MCF 10A (cell line): ENCODE measurements at places on chromosomes 4 and X.

DNA sequence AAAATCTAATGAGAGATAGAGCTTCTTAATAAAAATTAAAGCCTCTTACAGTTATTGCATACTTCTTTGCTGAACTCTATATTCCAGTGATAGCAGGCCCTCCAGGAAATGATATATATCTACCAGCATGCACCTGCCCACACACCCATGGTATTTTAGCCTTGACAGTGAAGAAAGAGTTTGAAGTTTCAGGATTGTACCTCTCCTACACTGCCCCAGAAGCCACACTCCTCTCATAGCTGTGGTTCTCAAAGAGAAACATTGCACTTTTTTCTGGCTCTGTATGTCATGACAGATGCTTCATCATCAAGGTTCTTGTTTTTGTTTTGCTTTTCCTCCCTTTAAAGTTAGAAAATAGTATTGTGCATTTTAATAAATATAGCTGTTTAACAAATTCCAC is 34.0 kb downstream of the INPP4B start:
- H3K27me3 ChIP-seq: no peaks in the 10 kb centered on the region
- DNase-seq: no peak
- H3K36me3 ChIP-seq: peaks cover 6% of the 10 kb centered on the region
- peaks cover 10% of the 10 kb centered on the region for H3K4me1 ChIP-seq
- no peak overlapping the region for H3K27ac ChIP-seq

GRCh38 chrX:57905141-57905540 is 5.1 kb downstream of the ZXDA start:
- H3K4me1 ChIP-seq: peaks cover 11% of the 10 kb centered on the region
- DNase-seq: no peak
- H3K27ac ChIP-seq: no peak overlapping the region
- H3K27me3 ChIP-seq: peaks cover 22% of the 10 kb centered on the region
- no peaks in the 10 kb centered on the region for H3K36me3 ChIP-seq
- H3K4me3 ChIP-seq: no peak overlapping the region

GRCh38 chrX:103941201-103941975 is 21.0 kb upstream of the TMSB15B start:
- H3K4me3 ChIP-seq: no peak overlapping the region
- H3K27ac ChIP-seq: no peak overlapping the region
- H3K27me3 ChIP-seq: peaks cover 51% of the 10 kb centered on the region
- H3K36me3 ChIP-seq: no peaks in the 10 kb centered on the region

DNA sequence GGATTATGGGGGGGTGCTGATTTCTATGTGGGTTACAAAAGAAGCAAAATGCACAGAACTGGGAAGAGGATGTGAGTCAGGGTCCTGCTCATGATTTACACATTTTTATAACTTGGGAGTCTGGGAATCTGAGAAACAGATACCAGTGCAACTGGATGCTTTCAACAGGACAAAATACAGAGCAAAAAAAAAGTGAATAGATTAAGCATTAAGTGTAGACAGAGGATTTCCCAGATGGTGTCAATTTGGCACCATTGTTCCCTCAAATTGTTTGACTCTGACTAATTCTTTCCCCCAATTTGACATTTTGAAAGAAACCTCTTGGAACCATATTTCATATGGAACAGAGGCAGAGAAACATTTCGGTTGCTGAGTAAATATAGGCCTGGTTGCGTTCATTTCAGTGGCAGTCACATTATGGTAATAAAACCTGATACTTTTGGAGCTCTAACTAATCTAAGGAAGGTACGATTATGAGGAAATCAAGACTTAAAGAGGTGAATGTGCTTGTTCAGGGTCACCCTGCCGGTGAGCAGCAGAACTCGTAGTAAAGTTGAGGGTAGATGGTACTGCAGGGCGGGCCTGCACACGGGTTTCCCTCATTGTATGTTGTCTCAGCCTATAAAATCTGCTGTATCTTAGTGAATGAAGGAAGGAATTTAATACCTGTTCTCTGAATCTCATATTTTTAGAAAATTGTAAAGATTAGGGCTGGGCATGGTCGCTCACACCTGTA is 18.7 kb upstream of the CDKL5 start:
- H3K27ac ChIP-seq: no peak overlapping the region
- H3K36me3 ChIP-seq: peaks cover 5% of the 10 kb centered on the region
- no peaks in the 10 kb centered on the region for H3K4me1 ChIP-seq
- H3K4me3 ChIP-seq: no peak overlapping the region
- H3K27me3 ChIP-seq: no peaks in the 10 kb centered on the region

DNA sequence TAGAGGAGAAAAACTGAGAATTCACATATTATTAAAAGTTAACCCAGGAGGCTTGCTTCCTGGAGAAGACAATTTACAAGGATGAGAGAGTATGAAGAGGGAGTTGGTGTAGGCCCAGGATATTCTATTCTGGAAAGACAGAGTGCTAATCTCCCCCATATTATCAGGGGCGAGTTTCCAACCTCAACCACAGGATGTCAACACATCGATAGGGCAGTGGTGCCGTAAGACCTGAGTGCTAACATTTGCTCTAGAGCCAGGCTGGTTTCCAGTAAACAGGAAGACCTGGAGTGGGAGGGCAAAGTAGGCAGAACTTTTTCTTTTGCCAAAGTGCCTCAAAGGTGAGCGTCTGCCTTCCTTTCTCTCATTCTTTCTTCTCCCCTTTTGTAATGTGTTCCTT is 2.8 kb upstream of the AWAT1 start:
- no peak overlapping the region for H3K4me3 ChIP-seq
- no peak overlapping the region for H3K27ac ChIP-seq
- peaks cover 64% of the 10 kb centered on the region for H3K27me3 ChIP-seq
- no peaks in the 10 kb centered on the region for H3K4me1 ChIP-seq

GRCh38 chrX:43835559-43835958 is 46.7 kb downstream of the MAOB start:
- peaks cover 61% of the 10 kb centered on the region for H3K27me3 ChIP-seq
- H3K27ac ChIP-seq: no peak overlapping the region
- no peak for DNase-seq
- no peaks in the 10 kb centered on the region for H3K36me3 ChIP-seq
- H3K4me1 ChIP-seq: no peaks in the 10 kb centered on the region
- no peak overlapping the region for H3K4me3 ChIP-seq

DNA sequence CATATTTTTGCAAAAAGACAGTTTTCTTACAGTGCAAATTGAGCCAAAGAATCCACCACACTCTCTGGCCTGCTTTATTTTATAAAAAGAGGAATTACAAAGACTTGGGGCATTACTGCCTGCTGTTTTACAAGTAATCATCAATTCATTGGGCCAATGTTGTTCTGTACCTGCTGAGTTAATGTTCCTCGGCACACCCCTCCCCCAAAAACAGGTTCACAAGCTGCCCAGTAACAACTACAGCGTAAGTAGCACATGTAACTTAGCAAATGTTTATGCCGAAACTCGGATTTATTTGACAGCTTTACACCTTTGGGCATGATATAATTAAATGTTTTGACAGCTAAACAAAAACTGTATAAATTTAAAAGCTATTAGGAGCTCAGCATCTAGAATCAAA is 214.6 kb upstream of the MAB21L2 start:
- H3K36me3 ChIP-seq: no peaks in the 10 kb centered on the region
- no peak for DNase-seq
- H3K4me1 ChIP-seq: no peaks in the 10 kb centered on the region
- no peak overlapping the region for H3K4me3 ChIP-seq
- no peak overlapping the region for H3K27ac ChIP-seq
- H3K27me3 ChIP-seq: no peaks in the 10 kb centered on the region

DNA sequence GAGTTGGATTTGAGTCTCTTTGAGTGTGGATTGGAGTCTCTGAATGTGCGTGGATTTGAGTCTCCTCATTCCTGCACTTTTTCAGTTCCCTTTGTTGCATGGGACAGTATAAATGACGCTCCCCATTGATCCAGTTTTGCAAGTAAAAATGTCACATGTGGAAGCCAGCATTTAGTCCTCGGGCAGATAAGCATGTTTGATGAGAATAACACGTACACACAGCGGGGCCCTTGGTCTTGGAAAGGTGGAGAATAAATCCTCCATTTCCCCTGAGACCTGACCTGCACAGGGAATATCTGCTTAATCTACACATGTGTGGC is 8.1 kb downstream of the P2RY8 start:
- H3K4me1 ChIP-seq: no peaks in the 10 kb centered on the region
- no peaks in the 10 kb centered on the region for H3K36me3 ChIP-seq
- H3K4me3 ChIP-seq: no peak overlapping the region
- H3K27me3 ChIP-seq: no peaks in the 10 kb centered on the region
- H3K27ac ChIP-seq: no peak overlapping the region
- no peak for DNase-seq

GRCh38 chrX:68929332-68930150 is 100.7 kb downstream of the EFNB1 start:
- peak; percentile 88 for DNase-seq
- peaks cover 5% of the 10 kb centered on the region for H3K4me1 ChIP-seq
- H3K27me3 ChIP-seq: peaks cover 22% of the 10 kb centered on the region
- no peaks in the 10 kb centered on the region for H3K36me3 ChIP-seq
- H3K27ac ChIP-seq: no peak overlapping the region

- H3K36me3 ChIP-seq: no peaks in the 10 kb centered on the region
- no peak for DNase-seq
- no peaks in the 10 kb centered on the region for H3K4me1 ChIP-seq
Measured at GRCh38 chr4:168092176-168092712, at the start of gene ANXA10. Gene ANXA10, plus strand, starts transcription at chr4:168092537. Its CDS starts 164 bp downstream, at chr4:168092701.

DNA sequence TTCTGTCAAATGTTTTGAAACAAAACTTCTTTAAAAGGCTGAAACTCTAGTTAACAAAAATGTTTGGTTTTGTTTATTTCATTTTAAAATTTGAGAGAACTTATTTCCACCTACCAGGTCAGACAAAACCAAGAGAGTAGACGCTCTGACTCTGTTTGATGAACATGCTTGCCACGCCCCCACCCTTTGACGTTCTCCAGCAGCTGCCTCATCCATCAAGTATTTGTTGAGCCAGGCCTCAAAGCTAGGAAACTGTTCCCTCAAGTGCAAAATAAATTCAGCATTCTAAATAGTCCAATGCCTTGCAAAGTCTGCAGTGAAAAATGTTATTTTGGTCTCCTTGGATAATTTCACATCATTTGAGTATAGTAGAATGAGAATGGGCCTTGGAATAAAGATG is 121.6 kb downstream of the GUCY2F start:
- no peak for DNase-seq
- no peaks in the 10 kb centered on the region for H3K36me3 ChIP-seq
- H3K27ac ChIP-seq: no peak overlapping the region
- H3K4me1 ChIP-seq: no peaks in the 10 kb centered on the region
- no peak overlapping the region for H3K4me3 ChIP-seq

DNA sequence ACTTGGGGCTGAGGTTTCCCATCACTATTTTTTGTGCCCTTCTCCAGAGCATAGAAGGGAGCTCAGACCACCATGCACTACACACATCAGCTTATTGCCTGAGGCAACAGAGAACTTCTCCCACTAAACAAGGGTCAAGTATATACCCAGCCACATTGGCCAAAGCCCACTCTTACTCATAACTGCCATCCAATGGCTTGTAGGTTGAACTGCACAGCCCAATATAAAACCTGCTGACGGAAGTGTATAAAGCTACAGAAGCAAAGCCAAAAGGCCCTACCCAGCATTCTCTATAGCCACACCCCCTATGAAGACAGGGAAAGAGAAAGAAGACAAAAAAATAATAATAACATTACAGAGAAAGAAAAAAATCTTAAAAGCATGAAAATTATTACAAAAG is 139.7 kb downstream of the LRBA start:
- no peak overlapping the region for H3K27ac ChIP-seq
- H3K27me3 ChIP-seq: no peaks in the 10 kb centered on the region
- H3K4me3 ChIP-seq: no peak overlapping the region
- H3K4me1 ChIP-seq: no peaks in the 10 kb centered on the region

- peak; percentile 59 for DNase-seq
- H3K36me3 ChIP-seq: no peaks in the 10 kb centered on the region
- H3K27me3 ChIP-seq: no peaks in the 10 kb centered on the region
- no peak overlapping the region for H3K4me3 ChIP-seq
- H3K4me1 ChIP-seq: no peaks in the 10 kb centered on the region
Measured at GRCh38 chrX:78237127-78237526, 90.3 kb downstream of the CYSLTR1 start.

DNA sequence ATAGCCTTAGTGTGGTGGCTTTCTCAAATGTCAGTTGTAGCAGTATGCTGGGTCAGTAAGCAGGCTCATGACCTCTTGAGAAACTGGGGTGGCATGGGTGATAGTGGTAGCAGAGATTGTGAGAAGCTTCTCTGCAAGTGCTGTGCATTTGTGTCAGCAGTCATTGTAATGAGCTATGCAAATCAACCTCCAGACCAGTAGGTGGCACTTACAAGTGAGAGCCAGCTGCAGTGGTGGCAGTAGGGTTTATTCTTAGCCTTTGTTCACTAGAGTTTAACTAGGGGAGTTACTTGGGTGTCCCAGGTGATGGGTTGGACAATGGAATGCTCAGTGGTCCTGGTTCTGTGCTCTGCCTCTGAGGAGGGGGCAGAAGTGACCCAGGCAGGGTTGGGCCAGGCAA is 818.7 kb downstream of the PCDH7 start:
- no peak for DNase-seq
- H3K36me3 ChIP-seq: peaks cover 6% of the 10 kb centered on the region
- no peak overlapping the region for H3K27ac ChIP-seq
- H3K27me3 ChIP-seq: no peaks in the 10 kb centered on the region

GRCh38 chr4:18250564-18250963 is 229.0 kb upstream of the LCORL start:
- no peak overlapping the region for H3K4me3 ChIP-seq
- H3K27me3 ChIP-seq: no peaks in the 10 kb centered on the region
- H3K4me1 ChIP-seq: peaks cover 4% of the 10 kb centered on the region
- no peak overlapping the region for H3K27ac ChIP-seq
